ENCODE measurements at places on chromosomes 7 and 10.

DNA sequence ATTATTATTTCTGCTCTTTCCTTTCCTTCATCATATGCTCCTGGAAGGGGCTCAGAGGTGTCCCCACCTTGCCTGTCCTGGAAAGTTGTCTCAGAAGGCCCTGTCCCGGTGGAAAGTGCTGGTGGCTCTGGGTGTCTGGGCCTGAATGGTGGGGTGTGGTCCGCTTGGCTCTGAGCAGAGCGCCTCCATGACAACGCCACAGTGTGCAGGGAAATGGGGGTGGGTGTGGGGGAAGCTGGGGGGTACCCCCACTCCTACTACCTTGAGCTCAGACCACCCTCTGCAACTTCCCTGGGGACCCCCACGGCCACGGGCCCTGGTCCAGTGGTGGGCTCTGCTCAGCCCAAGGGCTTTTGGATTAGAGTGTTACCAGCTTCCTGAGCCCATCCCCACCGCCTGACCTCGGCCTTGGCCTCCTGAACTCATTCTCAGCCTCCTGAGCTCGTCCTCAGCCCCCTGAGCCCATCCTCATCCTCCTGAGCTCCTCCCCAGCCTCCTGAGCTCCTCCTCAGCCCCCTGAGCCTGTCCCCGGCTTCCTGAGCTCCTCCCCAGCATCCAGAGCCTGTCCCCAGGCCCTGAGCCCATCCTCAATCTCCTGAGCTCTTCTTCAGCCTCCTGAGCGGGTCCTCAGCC lies 106.4 kb upstream of the FAM20C start:
- no peak for DNase-seq

GRCh38 chr7:108328174-108328651 lies 128.0 kb downstream of the NRCAM start:
- no peak for DNase-seq

GRCh38 chr7:25944777-25945515 lies 207.1 kb upstream of the NFE2L3 start:
- DNase-seq, result no peak

DNA sequence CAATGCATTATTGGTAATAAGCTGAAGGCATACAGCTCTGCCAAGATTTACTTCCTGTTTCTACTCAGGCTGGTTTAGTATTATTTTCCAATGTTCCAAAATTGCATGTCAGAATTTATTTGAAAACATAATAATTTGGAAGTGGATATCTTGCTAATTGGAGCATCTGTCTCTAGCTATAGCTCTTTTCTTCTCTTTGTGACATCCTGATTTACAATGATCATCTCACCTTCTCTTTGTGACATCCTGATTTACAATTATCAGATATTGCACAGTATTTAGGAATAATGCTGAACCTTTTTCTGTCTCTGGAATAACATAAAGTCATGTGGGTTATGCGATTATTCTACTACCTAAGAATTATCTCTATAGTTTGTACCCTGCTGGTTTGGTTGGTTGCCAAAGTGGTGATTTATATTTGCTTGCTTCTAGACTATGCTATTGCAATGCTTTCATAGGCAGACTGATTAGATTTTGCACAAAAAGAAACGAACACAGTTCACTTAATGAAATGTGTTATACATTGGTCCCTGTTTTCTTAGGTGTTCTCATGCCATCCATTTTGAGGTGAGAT lies 44.3 kb upstream of the CABCOCO1 start:
- no peak for DNase-seq
